Urinary bladder (tissue), 4 donors: ENCODE measurements at places on chromosomes 3 and 15. TPM values are rescaled to one million over a fixed set of nuclear protein-coding genes. Genes with fewer than 3 reads are reported as not detected.

DNA sequence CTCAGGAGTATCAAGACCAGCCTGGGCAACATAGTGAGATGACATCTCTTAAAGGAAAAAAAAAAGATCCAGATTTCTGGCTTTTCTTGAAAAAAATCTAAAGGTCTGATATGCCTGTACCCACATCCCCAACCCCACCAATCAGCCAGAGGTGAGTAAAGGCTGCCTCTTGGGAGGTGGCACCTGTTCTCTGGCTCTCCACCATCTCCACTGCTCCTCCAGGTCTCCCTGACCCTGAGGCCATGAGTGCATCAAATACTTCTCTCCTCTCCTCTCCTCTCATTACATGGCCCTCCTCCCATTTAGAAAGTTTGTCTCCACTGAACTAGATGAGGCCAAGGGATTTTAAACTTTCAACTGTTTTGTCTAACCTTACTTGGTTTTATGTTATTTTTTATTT, 5.2 kb downstream of the SIAH2 start:
- DNase-seq: no peak

The IQCH gene
- 4.8 TPM for total RNA-seq

- DNase-seq: no peak
Measured at GRCh38 chr3:190579514-190580137, 65.7 kb downstream of the IL1RAP start.

- DNase-seq: no peak
Measured at GRCh38 chr3:18283680-18284079, 141.5 kb downstream of the SATB1 start.

GRCh38 chr3:49802719-49803464, at the start of gene INKA1:
TSS of gene INKA1 (plus strand) at chr3:49803261. CDS start at chr3:49803393, 132 bp downstream.
- DNase-seq: peak; percentile 50
